CD4-positive, alpha-beta T cell treated with Interferon alpha-2 for 1 hour (primary cell): ENCODE measurements at places on chromosomes 1 and 21.

DNA sequence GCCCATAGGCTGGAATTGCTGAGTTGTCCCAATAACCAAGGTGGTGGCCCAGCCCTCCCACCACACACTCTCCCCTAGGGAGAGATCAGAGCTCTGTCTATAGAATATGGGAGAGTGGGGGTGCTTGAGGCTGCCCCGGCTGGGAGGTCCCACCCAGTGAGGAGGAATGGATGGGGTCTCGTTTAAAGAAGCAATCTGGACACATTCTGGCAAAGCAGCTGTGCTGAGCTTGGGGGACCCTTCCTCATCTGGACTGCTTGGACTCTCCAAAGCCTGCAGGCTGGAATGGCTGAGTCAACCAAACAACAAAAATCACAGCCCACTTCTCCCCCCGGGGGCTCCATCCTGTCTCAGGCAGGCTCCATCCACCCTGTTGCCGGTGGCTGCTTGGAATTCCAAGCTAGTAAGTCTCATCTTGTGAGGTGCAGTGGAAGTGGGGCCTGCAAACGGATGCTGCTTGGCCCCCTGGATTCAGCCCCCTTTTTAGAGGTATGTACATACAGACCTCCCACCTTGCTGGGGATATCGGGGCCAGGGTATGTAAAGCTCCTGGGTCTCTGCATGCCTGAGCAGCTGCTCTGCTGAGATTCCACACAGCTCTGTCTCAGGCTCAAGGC, 67.1 kb upstream of the FAM78B start:
- no peak for DNase-seq

DNA sequence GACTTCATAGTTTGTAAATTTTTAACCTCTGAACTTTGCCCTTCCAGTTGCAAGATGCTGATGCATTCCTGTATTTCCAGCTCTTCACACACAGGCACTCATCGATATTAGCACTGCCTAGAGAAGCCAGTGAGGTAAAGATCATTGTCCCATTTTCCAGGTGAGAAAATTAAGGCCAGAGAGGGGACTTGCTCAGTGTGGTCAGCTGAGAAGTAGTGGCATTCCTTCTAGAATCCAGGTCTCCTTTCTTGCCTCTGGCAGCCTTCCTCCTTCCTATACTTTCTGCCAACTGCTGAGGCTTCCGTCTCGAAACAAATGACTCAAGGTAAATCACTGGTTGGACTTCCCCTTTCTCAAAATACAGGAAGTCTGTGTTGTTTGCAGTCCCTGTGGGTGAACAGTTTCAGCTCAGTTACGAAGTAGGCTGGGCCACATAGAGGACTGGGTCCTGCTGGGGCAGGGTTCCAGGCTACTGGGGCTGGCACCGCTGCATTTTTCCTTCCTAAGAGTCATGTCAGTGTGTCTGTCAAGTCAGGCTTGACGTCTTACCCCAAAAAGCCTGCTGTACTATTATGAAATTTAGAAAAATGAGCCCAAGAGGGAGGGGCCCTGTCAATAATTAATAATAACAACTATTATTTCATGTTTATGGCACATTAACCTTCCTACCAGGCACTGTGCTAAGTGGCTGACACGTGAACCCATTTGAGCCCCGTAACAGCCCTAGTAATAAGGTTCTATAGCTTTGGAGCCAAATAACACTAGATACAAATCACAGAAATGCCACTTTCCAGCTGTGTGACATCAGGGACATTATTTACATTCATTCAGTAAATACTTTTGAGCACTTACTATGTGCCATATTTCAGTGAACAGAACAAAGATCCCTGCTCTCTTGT, 16.6 kb upstream of the RNF19B start:
- peak; percentile 83 for DNase-seq

GRCh38 chr21:40333731-40334130, 466.5 kb downstream of the PCP4 start:
- DNase-seq = no peak

GRCh38 chr1:76262601-76263000, 188.1 kb downstream of the ST6GALNAC3 start:
- no peak for DNase-seq

- DNase-seq = no peak
Measured at GRCh38 chr21:38494703-38495102, 3.6 kb downstream of the ERG start.
